ENCODE measurements at places on chromosomes 4 and X. TPM values are rescaled to one million over a fixed set of nuclear protein-coding genes. Genes with fewer than 3 reads are reported as not detected.

HSFX1 gene
- total RNA-seq = 1.1 TPM

POLN gene
- 3.3 TPM for total RNA-seq

ARMCX1 gene
- 0.45 TPM for total RNA-seq

ASMT gene
- 0.40 TPM for total RNA-seq

ARHGEF38 gene
- total RNA-seq = not detected

ZFYVE28 gene
- 40.1 TPM for total RNA-seq

CDKL5 gene
- total RNA-seq = 2.0 TPM

TSPAN6 gene
- total RNA-seq = not detected

CCDC160 gene
- not detected for total RNA-seq

FGG gene
- total RNA-seq = not detected

XG gene
- total RNA-seq = not detected

PPP4R3C gene
- total RNA-seq = not detected

ERAS gene
- not detected for total RNA-seq

SH3BGRL gene
- total RNA-seq = 84.7 TPM

CFP gene
- 15.7 TPM for total RNA-seq

PRR32 gene
- not detected for total RNA-seq

KCNE5 gene
- total RNA-seq = 0.28 TPM

SRPK3 gene
- not detected for total RNA-seq

LRCH2 gene
- not detected for total RNA-seq

ZNF330 gene
- 48.9 TPM for total RNA-seq

ALAS2 gene
- total RNA-seq = not detected

NAP1L3 gene
- 1.3 TPM for total RNA-seq

ANXA3 gene
- total RNA-seq = 0.38 TPM

P2RY4 gene
- 0.15 TPM for total RNA-seq

CFAP47 gene
- not detected for total RNA-seq

HPSE gene
- total RNA-seq = 32.7 TPM

SFRP2 gene
- total RNA-seq = not detected

N4BP2 gene
- 26.8 TPM for total RNA-seq

FBXO8 gene
- 25.7 TPM for total RNA-seq

DUX4 gene
- total RNA-seq = not detected

HEPH gene
- not detected for total RNA-seq

GPR78 gene
- 0.13 TPM for total RNA-seq

RAB40AL gene
- total RNA-seq = 0.23 TPM

PNMA6E gene
- not detected for total RNA-seq

MXRA5 gene
- not detected for total RNA-seq
